ENCODE measurements at places on chromosomes 1 and 21.

- no peak for DNase-seq
Observed at GRCh38 chr1:13492711-13493110, 21.1 kb downstream of the LRRC38 start.

GRCh38 chr1:97893844-97894243 lies 27.0 kb downstream of the DPYD start:
- DNase-seq: no peak

DNA sequence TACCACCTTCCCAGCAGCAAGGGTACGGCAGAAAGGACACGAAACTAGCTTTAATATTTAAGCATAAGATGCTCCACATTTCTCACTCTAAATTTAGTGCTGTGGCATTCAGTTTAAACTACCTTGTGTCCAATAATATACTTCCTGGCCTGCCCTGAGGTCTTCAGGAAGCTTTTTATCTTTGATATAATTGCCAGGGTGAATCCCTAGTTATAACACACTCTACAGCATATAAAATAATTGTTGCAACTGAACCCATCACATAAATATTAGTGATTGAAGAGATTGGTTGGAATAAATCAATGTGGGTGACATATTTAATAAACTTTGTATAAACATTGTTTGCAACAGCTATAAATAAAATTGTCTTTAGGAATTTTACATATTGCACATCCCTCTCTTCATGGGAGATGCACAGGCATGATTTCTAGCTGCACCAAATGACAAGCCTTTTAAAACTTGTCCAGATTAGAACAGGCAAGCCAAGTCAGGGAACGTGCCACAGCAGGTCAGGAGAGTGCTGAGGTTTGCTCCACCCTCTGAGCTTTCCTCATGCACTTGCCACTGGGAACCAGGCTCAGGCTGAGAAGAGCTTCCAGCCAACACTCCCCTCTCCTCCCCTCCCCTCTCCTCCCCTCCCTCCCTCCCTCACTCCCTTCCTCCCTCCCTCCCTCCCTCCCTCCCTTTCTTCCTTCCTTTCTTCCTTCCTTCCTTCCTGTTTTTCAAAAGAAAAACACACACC lies 623.2 kb upstream of the PKN2 start:
- DNase-seq: no peak

GRCh38 chr1:203153989-203154821 lies 21.4 kb downstream of the MYBPH start:
- no peak for DNase-seq

DNA sequence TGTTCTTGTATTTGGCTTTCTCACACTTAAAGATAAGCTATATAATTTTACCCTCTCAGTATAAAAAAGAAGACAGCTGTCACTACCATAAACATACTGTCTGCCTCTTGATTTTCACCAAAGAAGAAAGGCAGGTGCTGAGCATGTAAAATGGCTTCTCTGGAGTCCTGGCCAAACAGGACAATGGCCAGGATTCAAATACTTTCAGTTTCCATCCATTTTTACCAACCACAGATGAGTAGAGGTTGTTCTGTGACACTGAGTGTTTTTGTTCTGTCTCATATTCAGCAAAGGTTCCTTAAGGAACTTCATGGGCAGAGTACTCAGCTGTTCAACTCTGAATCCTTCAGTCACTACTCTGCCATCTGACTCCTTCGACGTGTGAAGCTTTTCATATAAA lies 29.4 kb upstream of the RAB3GAP2 start:
- no peak for DNase-seq
